ENCODE measurements at places on chromosomes 4 and X. TPM values are rescaled to one million over a fixed set of nuclear protein-coding genes. Genes with fewer than 3 reads are reported as not detected.

Gene INTS6L
- total RNA-seq = 15.2 TPM

Gene HUWE1
- total RNA-seq = 311 TPM

Gene TLR7
- total RNA-seq = not detected

Gene CPE
- 253 TPM for total RNA-seq

Gene DSPP
- total RNA-seq = not detected

DNA sequence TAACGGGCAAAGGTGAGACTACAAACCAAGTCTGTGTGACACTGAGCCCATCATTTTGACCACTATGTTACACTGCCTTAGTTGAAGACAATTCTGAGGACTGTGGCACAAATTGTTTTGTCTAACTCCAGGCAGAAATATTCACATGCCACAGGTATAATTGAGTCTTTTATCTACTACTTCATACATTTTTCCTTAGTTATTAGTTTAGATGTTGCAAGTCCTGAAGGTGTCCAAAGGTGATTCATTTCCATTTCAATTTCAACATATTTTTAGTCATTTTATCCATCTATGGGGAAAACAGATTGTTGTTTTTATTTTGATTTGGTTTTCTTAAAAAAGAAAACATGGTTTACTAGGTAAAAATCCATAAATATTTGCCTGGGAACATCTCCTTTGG is 341.7 kb upstream of the SMIM31 start:
- no peak for DNase-seq

GRCh38 chr4:168758351-168758876 is 251.6 kb downstream of the CBR4 start:
- no peak for DNase-seq

DNA sequence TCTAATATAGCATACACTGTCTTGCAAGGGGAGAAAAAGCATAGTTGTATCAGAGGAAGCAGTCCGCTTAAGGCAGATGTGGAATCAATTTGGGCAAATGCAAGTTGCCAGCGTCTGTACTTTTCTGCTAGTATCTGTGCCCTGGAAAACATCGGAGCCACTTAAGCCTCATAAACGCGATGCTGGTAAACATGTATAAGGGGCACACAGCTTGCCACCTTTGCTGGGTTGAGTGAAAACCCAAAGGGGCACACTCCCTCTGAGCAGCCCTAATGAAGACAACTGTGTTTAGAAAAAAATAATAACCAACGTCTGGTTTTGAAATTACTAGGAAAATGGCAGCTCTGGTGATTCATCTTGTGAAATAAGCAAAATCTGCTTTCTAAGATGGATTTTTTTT is 24.3 kb downstream of the SMIM20 start:
- DNase-seq = no peak

DNA sequence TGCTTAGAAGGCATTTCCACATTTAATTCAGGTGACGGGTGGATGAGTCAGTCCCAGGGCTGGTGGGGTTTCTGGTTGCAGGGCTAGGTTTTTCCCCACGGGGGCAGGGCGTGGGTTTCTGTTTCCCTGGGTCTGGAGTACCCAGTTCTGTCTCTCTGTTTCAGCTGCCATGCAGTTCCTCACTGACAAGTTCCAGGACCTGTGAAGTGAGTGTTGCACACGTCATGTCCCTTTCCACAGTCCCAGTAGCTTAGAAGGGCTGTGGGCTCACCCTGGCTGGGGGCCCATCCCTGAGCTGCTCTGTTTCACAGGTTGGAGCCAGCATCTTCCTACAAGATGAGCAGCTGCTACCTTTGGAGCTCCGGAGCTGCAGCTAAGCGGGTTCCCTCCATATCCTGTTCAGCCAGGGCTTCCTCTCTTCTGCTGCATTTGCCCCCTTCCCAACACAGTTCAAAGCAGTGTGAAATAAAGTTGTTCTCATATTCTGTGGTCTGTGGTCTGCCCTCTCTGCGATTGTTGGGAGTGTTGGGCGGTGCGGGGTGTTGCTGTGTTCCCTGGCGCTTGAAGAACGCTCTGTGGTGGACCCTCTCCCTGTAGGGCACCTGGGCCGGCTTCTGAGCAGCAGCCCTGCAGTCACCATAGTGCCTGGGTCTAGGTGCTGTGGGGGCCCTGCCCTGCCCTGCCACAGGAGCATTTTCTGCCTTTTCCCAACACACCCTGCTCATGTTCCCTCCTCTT is 3.9 kb downstream of the LOC101059915 start:
- DNase-seq = no peak

GRCh38 chrX:14819769-14820168 is 53.1 kb downstream of the FANCB start:
- no peak for DNase-seq

GRCh38 chrX:10697616-10698317 is 77.4 kb upstream of the MID1 start:
- peak; percentile 26 for DNase-seq

DNA sequence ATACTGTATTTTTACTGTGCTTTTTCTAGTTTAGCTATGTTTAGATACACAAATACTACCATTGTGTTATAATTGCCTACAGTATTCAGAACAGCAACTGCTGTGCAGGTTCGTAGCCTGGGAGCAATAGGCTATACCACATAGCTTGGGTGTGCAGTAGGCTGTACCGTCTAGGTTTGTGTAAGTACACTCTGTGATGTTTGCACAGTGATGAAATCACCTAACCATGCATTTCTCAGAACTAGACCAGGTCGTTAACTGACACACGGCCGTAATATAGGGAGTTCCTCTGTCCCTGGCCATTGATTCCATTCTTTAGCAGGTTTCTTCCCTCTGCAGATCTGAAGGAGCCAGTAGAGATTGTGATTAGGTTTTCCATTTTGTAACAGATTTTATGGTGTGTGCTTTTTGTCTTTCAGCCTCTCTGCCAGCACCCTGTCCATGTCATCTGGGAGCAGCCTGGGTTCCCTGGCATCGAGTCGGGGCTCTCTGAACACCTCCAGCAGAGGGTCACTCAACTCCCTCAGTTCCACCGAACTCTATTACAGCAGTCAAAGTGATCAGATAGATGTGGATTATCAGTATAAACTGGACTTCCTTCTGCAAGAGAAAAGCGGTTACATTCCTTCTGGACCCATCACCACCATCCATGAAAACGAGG is 59.5 kb downstream of the CLDN22 start:
- no peak for DNase-seq

GRCh38 chr4:6461301-6462165 is 10.9 kb downstream of the PPP2R2C start:
- DNase-seq = no peak

DNA sequence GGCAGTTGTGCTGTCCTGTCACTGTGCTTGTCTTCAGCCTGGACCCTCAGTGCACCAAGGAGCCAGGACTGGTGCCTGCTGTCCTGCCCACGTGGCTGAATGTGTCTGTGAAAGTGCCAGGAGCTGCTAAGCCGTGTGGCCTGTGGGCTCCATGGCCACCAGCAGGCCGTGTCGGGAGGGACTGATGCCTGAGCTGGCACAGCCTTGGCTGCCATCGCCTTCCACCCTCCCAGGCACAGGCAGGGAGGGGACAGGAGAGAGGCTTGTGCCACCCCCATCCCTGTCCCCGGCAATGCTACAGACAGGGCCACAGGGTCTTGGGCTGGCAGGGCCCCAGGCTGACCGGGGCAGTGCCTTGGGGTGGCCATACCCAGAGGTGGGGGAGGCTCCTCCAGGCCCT is 24.8 kb downstream of the DOK7 start:
- no peak for DNase-seq

DNA sequence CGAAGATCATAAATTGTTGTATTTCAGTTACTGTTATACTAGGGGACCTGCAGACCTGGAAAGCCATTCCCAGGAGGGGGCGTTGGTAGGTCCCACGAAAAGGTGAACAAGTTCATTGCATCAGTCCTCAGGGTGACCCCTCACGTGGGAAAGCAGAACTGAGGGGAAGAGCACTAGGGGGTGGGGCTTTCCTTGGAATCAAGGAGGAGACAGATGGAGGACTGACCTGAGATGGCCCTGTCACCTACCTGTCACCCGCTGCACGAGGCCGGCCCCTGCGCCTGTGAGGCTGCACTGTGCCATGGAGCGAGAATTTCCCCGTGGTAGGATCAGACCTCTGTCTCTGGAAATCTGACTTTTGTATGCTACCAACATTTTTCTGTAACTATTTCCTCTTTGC is 41.8 kb upstream of the CLDN24 start:
- no peak for DNase-seq

DNA sequence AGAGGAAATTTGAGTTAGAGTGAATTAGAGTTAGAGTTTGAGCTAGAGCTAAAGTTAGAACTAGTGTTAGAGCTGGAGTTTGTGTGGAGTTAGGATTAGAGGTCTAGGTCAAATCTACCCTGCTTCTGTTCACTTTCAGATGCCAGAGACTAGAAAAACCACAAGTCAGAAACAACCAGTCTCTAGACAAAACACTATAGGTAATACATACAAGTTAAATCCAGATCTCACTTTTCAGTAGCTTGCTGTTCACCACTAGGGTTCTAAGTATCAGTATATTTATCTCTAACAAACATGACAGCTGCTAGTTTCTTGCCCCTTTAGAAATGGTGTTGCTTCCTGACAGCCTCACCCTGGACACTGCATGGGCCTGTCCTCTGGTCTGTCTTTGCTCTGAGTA is 300.7 kb downstream of the ARAP2 start:
- DNase-seq = no peak
